GM13977 (cell line): ENCODE measurements at places on chromosomes 5 and 9.

GRCh38 chr9:93549611-93550010 is 26.8 kb upstream of the PHF2 start:
- DNase-seq, result no peak

- no peak for DNase-seq
These were observed 312.5 kb upstream of the PTGER4 start for GRCh38 chr5:40367255-40367654.

- no peak for DNase-seq
These were observed 209.1 kb downstream of the TARS1 start for GRCh38 chr5:33649549-33650482.

DNA sequence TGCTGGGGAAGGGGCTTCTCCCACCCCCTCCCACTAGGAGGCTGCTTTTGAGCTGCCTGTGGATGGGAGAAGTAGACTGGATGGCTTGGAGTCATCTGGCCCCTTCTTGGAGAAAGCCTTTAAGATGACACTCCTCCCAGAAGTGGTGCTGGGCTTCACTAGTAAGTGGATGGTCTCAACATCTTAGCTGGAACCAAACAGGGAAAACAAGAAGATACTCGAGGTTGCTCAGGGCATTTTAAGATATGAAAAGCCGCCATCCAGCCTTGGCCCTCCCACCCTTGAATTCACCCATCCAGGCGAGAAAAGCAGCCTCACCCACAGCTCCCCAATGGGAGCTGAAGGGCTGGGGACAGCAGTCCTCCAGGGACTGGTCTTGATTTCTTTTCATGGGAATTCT is 7.8 kb upstream of the SMIM32 start:
- DNase-seq, result no peak

DNA sequence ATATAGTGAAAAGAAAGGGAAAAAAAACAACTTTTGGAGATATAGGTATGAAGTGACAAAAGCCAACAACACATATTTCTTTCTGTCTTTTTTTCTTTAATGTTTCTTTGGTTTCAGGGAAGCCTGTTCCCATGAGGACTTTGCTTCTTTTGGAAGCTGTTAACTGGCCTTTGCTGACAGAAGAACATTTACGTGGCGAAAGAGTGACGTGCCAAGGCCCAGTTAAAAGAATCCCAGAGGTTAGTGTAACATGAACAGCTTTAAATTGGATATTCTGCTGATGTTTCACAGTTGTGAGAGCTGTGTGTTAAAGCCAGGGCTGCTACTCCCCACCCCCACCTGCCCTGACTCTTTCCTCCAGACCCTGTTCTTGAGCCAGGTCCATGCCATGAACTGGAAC is 275.9 kb downstream of the CRB2 start:
- no peak for DNase-seq

DNA sequence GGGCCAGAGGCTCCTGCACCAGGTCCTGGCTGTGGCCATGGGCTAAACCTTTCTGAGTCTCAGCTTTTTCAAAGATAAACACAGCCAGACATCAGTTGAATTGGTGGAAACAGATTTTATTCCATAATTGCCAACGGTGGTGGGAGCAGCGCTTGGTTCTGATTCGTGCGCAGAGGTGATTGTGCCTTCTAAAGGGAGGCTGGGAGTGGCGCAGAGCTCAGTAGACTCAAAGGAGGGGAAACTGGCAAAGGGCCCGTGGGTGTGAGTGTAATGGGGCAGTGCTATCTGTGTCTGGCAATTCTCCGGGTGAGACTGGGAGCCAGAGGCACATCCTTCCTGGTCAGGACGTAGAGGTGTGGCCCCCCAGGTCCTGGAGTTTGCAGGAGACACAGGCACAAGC is 169.4 kb upstream of the PPP1R26 start:
- DNase-seq, result no peak

- DNase-seq, result no peak
These were observed 289.1 kb upstream of the KLF4 start for GRCh38 chr9:107778661-107779060.

DNA sequence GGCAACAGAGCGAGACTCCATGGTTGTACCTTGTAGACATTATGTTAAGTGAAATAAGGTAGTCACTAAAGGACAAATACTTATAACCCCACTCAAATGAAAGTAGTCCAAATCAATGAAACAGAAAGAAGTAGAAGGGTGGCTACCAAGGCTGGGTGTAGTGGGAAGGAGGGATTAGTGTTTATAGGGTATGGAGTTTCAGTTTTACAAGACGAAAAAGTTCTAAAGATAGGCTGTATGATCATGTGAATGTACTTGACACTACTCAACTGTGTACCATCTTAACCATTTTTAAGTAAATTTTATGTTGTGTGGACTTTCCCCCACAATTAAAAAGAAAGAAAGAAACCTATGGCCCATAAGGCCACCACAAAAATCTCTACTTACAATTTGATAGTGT is 32.2 kb downstream of the ALDH7A1 start:
- no peak for DNase-seq

DNA sequence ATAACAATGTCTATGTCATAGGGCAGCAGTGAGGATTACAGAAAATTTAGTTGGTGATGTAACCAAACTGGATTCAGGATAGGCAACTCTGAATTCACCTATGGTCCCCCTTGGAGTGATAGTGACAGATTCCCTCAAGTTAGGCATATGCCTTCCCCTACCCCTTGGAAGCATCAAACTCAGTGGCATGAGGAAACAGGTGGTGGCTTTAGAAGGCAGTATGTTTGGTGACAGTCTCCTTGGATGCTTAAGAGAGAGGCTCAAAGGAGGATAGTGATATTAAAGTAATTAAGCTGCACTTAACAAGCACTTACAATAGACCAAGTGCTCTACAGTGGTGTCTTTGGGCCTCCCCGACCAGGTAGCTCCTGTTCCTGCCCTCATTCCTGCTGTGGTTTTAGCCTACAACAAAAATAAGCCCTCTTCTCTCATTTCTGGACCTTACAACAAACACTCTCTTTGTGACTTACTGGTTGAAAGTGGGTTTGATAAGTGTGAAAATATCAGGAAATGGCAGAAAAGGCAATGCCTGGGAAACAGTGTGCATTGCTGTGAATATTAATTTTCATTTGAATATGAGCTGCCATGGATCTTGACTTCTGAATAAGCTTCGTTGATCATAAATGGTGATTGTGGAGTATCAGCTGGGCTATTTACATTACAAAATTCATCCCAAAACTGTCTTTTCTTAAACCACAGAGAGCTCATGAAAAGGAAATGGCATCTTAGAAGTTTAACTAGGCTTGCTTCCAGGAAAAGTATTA is 29.2 kb downstream of the NR4A3 start:
- DNase-seq, result no peak

GRCh38 chr5:177310757-177311391 is 824 bp downstream of the MXD3 start:
- no peak for DNase-seq

DNA sequence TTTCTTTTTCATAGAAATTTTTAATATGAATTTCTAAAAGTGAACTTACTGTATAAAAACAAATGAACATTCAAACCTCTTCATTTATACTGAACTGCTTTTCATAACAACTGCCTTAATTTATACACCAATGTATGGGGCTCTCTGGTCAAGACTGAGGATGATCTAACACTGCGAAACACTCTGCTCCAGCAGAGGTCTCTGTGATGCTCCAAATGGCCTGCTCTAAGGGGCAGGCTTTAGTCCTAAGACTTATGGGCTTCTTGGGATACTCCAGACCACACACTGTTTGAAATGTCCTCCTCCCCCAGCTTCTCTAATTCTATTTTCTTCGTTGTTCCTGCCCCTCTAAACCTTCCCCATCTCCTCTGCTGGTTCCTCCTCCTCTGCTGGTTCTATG is 58.5 kb downstream of the LIFR start:
- no peak for DNase-seq

GRCh38 chr5:83714810-83715209 is 5.8 kb downstream of the HAPLN1 start:
- no peak for DNase-seq

DNA sequence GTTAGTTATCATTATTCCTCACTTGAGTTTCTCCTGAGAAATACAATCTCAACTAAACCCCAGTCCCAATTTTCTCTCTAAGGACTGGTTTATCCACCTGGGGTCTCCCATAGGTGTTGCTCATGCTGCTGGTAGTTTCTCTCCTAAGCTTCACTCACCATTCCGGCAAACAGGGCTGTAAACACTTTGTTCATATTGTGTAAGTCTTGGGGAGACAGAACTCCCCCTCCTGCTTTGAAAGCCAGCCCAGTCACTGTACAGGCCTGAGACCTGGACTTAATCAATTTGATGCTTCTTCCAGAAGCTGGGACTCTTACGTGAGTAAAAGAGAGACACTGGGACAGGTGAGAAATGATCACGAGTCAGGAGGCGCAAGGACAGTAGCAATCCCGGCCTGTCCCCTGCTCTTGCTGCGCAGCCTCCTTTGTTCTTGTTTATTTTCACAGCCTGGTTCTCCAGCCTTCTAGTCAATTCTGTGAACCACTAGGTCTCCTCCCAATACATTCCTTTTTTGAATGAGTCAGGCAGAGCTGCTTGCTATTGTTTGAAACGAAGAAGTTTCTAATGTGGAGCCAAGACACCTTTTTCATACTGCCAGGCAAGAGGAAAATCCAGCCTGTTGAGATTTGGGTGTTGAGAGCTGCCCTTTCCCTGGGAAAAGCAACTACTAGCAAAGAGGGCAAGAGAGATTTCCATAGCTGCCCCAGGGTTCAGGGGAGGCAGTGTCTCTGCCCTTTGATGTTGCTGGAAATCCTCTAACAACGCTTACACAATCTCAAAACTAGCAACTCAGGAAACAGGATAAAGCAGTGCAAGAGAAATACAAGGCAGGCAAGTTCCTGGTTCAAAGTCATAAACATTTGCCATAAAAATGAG is 9.2 kb upstream of the SHROOM1 start:
- DNase-seq, result no peak

GRCh38 chr5:173679909-173680630 is 63.6 kb upstream of the BOD1 start:
- no peak for DNase-seq

DNA sequence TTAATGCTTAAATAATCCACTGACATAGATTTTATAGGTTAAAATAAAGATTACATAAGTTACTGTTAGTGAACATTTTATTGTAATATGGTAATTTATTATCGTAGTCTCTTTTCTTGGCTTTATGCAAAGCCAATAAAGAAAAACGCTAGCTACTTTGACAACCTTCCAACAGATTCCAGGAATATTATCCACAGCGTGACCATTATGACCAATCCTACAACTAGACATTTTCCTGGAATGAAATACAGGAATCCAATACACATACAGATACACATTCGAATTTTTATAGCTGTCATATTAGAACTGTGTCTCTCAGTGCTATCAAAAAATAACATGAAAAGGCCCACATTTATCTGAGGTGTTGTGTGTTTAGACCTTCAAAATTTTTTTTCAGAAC is 13.1 kb downstream of the RPS23 start:
- no peak for DNase-seq

GRCh38 chr9:18488886-18489285 is 14.9 kb downstream of the ADAMTSL1 start:
- no peak for DNase-seq

DNA sequence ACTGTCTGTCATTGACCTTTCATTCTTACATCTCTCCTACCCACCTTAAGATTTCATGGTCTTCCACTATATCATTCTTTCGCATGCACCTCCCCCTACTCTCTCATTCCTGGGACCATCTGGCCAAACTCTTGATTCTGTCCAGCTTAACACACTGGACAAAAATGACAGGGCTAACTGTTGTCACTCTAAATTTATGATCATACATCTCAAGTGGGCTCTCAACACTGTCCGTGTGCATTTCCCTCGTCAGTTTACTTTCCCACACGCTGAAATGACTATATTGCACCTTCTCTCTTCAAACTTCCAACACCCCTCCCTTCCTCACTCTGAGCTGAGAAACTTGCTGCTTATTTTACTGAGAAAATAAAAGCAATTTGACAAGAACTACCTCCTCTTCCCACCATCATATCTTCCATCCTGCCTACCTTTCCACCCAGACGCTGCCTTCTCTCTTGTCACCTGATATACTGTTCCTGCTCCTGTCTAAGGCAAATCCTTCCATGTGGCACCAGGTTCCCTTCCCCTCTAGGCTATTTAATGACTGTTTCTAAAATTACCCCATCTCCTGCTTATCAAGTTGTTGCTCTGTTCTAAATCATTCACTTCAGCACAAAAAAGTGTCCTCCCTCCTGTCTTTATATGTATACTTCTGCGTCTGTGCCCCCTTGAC is 8.1 kb upstream of the KLF9 start:
- no peak for DNase-seq

DNA sequence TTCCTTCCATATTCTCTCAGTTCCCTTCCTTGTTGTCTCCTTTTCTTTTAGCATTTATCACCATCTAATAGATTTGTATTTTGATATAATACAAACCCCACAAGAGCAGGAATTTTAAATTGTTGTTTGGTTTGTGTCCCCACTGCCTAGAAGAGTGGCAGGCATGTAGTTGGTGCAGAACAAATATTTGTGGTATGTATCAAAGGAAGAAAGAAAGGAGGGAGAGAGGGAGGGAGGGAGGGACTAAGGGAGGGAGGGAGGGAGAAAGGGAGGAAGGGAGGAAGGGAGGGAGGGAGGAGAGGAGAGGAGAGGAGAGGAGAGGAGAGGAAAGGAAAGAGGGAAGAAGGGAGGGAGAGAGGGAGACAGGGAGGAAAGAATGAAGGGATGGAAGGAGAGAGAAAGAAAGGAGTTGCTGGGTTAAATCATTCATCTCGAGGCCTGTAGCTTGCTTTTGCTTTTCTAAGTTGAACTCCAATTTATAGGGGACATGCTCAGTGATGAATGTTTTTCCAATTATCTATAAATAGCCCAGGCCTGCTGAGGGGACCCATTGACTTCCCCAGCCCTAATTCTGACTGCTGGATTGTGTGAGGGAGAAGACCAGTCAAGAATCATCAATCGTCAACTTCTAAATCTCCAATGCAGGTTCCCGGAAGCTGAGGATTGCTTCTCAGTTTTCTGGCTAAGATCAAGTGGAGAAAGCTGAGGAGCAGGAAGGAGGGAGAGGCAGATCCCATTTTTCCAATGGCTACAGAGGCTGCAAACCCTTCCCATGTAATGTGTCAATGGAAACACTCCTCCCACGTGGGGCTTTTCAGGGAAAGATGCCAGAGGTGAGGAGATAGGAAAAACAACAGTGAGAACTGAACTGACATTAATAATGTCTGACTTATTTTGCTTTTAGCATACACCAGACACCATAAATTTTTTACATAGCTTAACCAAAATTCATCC is 320.7 kb downstream of the ASTN2 start:
- DNase-seq, result no peak

DNA sequence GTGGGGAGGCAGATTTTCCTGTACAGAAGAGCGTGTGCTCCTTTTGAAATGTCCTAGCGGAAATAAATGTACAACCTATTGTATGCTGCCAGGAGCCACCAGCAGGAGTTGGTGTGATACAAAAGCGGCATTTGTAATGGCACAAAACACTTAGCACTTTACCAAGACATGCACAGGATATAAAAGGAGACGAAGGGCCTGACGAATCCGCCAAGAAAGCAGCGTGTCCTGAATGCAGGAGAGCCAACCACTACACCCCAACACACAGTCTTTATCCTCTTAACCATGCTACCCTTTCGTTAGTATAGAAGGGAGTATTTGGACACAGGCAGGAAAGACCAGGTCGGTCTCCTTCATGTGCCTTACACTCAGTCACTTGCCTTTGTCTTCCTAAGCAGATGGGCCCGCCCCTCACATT is 218.1 kb downstream of the TRIM32 start:
- no peak for DNase-seq
